SK-N-SH (cell line): ENCODE measurements at places on chromosomes 7 and 10.
A peak's percentile ranks its signal among the peaks of the same experiment; 100 is the strongest.

DNA sequence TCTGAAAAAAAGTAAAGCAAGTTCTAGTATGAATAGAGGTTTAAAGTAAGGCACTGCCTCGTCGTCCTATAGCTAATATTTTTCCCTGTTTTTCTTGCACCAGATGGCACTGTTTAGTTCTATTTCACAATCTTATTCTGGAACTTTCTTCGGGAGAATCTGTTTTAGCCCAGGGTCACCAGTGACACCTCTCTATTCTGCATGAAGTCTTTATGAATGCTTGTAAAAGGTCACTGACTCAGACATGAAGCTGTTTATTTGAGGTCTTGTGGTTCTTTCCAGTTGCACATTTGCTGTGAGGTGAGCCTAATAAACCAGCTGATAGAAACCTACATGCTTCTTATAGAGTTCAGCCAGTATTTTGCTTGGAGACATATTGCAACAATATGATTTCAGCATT lies 444.3 kb downstream of the AUTS2 start:
- DNase-seq = peak; percentile 31

DNA sequence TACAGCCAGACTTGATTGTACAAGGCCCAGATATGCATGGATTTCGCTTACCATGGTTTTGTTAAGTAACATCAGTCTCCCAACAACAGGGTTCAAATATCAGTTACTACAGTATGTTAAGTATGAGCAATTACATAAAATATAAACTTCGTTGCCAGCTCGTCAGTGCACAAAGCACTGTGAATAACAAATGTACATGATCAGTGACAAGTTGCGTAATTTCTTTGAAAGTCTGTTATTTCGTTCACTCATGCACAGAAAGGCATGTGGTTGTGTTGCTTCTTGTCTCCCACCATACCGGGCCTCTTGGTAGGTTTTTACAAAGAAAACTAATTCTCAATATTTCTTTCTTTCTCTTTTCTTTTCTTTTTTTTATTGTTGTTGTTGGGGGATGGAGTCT lies 12.5 kb upstream of the ZNF487 start:
- no peak for DNase-seq

GRCh38 chr7:142380069-142380468 lies 122.2 kb upstream of the PRSS58 start:
- DNase-seq = no peak

- DNase-seq = no peak
Observed at GRCh38 chr10:114859222-114859621, 37.6 kb downstream of the FHIP2A start.

DNA sequence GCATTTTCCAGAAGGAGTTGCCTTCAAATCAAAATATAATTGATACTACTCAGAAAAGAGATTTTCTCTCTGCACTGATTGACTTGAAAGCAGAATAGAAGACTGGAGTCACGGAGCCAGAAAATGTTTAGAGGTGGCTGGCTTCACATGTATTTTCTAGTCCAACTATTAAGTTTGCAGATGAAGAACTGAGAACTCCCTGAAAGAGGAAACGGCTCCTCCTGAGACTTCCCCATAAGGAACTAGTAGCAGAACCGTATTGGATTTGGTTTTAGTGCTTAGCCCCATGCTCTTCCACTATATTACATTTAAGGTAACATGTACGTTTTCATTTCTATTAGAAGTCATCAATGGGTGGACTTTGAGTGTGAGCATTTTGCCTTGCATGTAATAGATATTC lies 946.3 kb downstream of the CNTNAP2 start:
- no peak for DNase-seq

DNA sequence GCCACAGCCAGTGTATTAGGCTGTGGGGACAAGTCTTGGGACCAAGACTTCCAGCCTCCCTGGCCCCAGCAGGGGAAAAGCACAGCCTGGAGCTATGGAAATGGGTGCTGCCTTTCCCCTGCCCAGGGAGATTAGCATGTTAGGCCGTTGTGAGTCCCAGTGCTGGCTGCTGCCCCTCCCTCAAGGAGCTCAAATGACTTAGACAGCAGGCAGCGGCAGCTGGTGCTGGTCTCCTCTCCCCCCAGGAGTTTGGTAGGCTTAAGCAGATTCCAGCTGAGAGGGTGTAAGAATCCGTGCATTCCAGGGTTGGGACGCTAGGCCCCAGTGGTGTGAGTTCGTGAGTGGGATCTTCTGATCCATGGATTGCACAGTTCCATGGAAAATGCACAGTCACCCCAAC lies 301.5 kb upstream of the PHF14 start:
- no peak for DNase-seq

DNA sequence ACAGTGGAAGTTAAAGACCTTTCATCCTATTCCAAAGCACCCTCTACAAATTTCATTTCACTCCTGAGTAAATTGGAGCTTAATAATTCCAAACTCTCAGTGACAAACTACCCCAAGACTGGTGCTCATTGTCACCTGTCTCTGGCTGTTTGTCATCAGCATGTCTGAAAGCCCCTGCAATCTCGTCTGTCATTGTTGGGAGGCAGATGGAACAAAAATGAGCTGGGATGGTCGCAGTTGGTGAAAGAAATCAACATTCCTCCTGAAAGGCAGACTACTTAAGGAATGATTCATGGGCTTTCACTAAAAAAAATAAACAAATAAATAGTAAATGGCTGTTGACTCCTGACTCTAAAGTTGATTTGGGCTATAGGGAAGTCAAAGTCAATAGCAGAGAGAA lies 69.7 kb upstream of the PALS2 start:
- DNase-seq = no peak
